ENCODE measurements at places on chromosomes 6 and 20. TPM values are rescaled to one million over a fixed set of nuclear protein-coding genes. Genes with fewer than 3 reads are reported as not detected.

SLPI gene
- polyA plus RNA-seq: 150 TPM

TMEM217 gene
- 0.60 TPM for polyA plus RNA-seq

GNMT gene
- 121 TPM for polyA plus RNA-seq

GPR6 gene
- 0.05 TPM for polyA plus RNA-seq

PTCHD4 gene
- polyA plus RNA-seq: 0.12 TPM

ADAM33 gene
- 4.6 TPM for polyA plus RNA-seq

ENTPD6 gene
- 40.7 TPM for polyA plus RNA-seq

BEND3 gene
- 0.92 TPM for polyA plus RNA-seq

CNKSR3 gene
- 5.9 TPM for polyA plus RNA-seq

KIAA1755 gene
- polyA plus RNA-seq: 3.3 TPM

SRSF3 gene
- polyA plus RNA-seq: 146 TPM

TFAP2B gene
- polyA plus RNA-seq: not detected

MEP1A gene
- not detected for polyA plus RNA-seq

FAM162B gene
- polyA plus RNA-seq: 2.5 TPM

TGM3 gene
- polyA plus RNA-seq: 0.62 TPM

GJA10 gene
- polyA plus RNA-seq: not detected

DPPA5 gene
- polyA plus RNA-seq: not detected

HCRTR2 gene
- not detected for polyA plus RNA-seq

C6orf141 gene
- polyA plus RNA-seq: 4.5 TPM

CST5 gene
- polyA plus RNA-seq: not detected

CDSN gene
- not detected for polyA plus RNA-seq

CCN2 gene
- 45.4 TPM for polyA plus RNA-seq

SIRPD gene
- polyA plus RNA-seq: not detected

TAGAP gene
- 1.4 TPM for polyA plus RNA-seq

EDN3 gene
- polyA plus RNA-seq: 6.4 TPM

TMEM74B gene
- polyA plus RNA-seq: 3.2 TPM

Measured in stomach (tissue), 19 donors.